ENCODE measurements at places on chromosomes 6 and 20. TPM values are rescaled to one million over a fixed set of nuclear protein-coding genes. Genes with fewer than 3 reads are reported as not detected.
A peak's percentile ranks its signal among the peaks of the same experiment; 100 is the strongest.

DNA sequence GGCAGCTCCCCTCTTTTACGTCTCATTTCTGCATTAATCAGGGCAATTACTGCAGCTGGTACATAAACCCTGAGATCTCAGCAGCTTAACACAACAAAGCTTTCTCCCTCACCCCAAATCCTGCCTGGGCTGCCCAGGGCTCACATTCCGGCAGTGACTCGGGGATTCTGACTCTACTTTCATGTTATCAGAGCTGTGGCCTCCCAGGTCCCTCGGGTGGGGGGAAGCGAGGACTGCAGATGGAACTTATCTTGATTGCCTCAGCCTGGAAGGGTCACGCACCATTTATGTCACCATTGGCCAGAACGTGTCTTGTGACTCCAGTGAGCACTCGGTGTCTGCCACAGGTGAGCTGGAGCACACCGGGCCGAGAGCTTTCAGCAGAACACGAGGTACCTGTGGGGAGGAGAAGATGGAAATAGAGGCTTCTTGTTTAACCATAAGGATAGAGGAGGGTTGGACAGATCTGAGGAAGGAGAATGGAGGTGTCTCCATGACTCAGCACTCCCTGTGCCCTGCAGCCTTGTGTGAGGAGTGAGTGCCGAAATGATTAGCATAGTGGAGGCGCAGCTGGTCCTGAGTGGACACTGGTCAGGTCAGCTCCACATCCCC lies 88.5 kb upstream of the EXOC2 start:
- H3K36me3 ChIP-seq: no peaks in the 10 kb centered on the region
- H3K4me3 ChIP-seq: no peak overlapping the region
- no peaks in the 10 kb centered on the region for H3K4me1 ChIP-seq
- H3K27ac ChIP-seq: no peak overlapping the region
- no peaks in the 10 kb centered on the region for H3K27me3 ChIP-seq

- H3K27ac ChIP-seq: peak overlapping the region; percentile 98
- H3K4me3 ChIP-seq: peak overlapping the region; percentile 93
- H3K4me1 ChIP-seq: peaks cover 48% of the 10 kb centered on the region
- H3K36me3 ChIP-seq: peaks cover 5% of the 10 kb centered on the region
Observed at GRCh38 chr6:41074692-41075436, 2.1 kb downstream of the NFYA start.

- no peaks in the 10 kb centered on the region for H3K36me3 ChIP-seq
- no peak overlapping the region for H3K27ac ChIP-seq
- H3K4me3 ChIP-seq: no peak overlapping the region
- DNase-seq: no peak
- H3K27me3 ChIP-seq: no peaks in the 10 kb centered on the region
Observed at GRCh38 chr6:20771409-20771808, 237.2 kb downstream of the CDKAL1 start.

DNA sequence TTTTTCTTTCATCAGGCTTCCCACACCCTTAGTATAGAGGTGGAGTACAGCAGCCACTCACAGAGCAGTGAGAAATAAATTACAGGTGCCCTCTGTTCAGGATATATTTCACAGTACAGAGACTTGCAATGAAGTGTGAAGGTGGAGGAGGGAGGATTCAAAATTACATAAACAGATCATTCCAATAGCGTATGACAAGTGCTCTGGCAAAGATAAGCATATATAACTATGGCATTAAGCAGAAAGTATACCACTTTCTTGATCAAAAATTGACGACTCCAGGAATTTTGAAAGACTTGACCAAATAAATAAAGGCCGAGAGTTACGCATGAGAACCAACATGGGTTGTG lies 108.7 kb downstream of the GPX5 start:
- H3K36me3 ChIP-seq: no peaks in the 10 kb centered on the region
- H3K27ac ChIP-seq: no peak overlapping the region
- no peak for DNase-seq
- H3K4me3 ChIP-seq: no peak overlapping the region
- H3K27me3 ChIP-seq: peaks cover 19% of the 10 kb centered on the region
- no peaks in the 10 kb centered on the region for H3K4me1 ChIP-seq

- H3K27ac ChIP-seq: no peak overlapping the region
- peaks cover 14% of the 10 kb centered on the region for H3K4me1 ChIP-seq
- H3K27me3 ChIP-seq: no peaks in the 10 kb centered on the region
- DNase-seq: no peak
Observed at GRCh38 chr6:140571145-140571544, 1196.7 kb upstream of the CITED2 start.

GRCh38 chr20:44137266-44137801 lies 49.7 kb downstream of the JPH2 start:
- no peaks in the 10 kb centered on the region for H3K27me3 ChIP-seq
- H3K4me3 ChIP-seq: peak overlapping the region; percentile 10
- DNase-seq: peak; percentile 79
- H3K36me3 ChIP-seq: no peaks in the 10 kb centered on the region
- H3K27ac ChIP-seq: peak overlapping the region; percentile 89

- no peak overlapping the region for H3K27ac ChIP-seq
- H3K27me3 ChIP-seq: no peaks in the 10 kb centered on the region
- no peaks in the 10 kb centered on the region for H3K4me1 ChIP-seq
- no peak overlapping the region for H3K4me3 ChIP-seq
- DNase-seq: no peak
Observed at GRCh38 chr20:4375881-4376280, 345.8 kb upstream of the PRND start.

DNA sequence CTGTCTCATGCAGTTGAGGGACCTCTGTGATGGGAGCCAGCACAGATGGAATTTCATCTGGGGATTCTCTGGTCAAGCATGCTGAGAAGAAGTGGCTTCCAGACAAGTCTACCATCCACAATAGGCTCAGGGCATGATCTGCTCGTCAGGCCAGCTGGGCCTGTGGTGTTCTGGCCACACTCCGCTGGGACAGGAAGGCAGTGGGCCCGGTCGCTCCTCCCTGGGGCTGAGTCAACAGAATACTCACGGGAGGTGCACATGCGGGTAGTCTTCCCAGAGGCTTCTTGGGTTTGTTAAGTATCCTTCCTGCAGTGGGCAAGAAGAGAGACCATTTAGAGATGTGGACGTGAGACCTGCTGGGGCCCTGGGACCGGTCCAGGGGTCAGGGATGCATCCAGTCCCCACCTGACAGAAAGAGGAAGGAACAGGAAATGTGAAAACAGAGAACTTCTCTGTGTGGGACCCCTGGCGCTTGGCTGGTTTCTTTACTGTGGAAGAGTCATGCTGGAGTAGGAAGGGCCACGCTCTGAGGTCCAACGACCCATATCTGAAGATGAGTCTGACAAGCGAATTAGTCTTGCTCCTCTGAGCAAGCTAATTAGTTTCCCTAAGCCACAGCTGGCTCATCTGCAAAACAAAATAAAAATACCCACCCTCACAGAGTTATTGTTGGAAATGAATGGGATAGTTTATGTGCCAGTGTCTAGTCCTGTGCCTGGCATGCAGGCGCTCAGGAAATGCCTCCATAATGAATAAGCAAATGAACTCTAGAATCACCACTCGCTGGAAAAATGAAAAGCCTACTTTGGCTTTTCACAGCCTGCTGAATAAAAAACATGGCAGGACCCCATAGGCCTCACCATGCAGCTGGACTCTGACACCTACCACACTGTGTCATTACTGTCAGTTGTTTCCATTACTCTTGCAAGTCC lies 67.3 kb downstream of the TRAM2 start:
- H3K4me1 ChIP-seq: peaks cover 28% of the 10 kb centered on the region
- H3K36me3 ChIP-seq: no peaks in the 10 kb centered on the region
- H3K27me3 ChIP-seq: no peaks in the 10 kb centered on the region
- H3K4me3 ChIP-seq: no peak overlapping the region

DNA sequence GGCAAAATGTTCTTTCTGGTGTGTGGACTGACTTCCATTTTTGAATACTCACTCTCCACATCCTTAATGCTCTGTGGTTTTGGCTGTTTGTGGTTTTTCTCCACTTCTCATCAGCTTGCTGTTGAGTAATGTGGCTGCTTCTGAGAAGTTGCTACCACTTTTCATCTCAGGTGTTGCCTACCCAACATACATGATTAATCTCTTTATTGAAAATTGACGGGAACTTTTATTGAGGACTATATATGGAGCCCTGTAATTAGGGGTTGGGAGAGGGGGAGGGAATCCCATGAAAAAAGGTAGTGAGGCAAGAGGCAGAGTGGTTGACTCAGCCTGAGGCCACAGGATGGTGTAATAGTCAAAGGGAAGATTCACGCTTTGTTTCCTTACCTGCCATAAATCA lies 17.6 kb downstream of the IL22RA2 start:
- no peak overlapping the region for H3K27ac ChIP-seq
- no peak for DNase-seq
- no peaks in the 10 kb centered on the region for H3K36me3 ChIP-seq
- no peaks in the 10 kb centered on the region for H3K4me1 ChIP-seq

DNA sequence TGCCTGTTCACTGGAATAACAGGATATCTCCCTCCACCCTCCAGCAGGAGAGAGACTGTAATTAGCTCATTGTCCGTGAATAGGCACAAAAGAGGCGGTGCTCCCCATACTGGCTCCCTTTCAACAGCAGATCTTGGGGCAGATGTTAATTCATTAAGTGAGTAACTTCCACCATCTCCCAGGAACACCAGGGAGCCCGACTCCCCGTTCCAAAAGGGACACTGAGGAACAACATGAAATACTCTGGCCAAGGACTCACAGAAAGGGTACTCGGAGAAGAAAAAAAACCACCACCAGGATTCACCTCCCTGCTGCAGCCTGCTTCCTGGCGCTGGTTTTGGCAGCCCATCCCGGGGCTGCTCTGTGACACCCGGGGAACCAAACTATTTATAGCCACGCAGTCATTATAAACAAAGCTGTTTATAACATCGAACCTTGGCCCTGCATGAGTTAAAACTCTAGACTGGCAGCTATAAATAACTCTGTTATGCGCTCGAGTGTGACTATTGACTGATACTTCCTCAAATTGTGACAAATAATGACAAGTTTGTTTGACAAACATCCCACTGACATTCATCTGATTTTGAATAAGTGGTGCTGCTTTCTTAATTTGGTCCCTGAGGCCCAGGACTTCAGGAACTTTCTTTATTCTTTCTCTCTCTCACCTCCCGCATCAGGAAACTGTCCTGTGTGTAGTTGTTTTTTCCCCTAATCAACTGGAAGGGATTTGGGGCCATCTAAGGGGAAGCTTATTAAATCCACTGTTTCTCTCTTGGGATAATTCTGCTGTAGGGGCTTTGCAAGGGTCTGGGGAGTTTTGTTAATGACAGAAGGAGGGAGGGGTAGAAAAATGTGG lies 521.6 kb downstream of the CD83 start:
- H3K27me3 ChIP-seq: no peaks in the 10 kb centered on the region
- H3K4me1 ChIP-seq: peaks cover 46% of the 10 kb centered on the region
- DNase-seq: peak; percentile 50
- peak overlapping the region; percentile 54 for H3K4me3 ChIP-seq

DNA sequence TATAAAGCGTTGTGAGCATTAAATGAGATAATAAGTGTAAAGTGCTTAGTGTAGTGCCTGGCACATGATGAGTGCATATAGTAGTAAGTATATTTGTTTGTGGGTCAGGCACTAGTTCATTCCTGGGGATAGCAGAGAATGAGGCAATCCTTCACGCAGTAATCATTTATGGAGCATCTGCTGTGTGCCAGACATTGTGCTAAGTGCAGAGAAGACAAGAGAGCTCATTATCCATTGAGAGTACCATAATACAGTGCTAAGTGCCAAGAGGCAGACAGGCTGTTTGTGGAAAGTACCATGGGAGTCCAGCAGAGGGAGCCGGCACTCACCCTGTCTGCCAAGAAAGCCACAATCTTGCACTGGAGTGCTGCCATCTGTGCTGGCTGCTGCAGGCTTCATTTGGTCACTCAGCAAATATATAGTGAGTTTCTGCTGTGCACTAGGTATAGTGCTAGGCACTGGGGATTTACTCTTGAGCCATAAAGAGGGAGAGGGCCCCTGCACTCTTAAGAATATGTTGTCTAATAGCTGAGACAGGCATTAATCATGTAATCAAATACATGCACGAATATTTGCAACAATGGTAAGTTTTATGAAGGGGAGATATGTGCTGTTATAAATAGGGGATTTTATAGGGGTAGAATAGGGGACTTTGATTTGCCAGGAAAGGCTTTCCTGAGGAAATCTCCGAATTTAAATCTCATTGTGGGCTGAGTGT lies 12.9 kb upstream of the MROH8 start:
- H3K4me1 ChIP-seq: peaks cover 47% of the 10 kb centered on the region
- H3K27ac ChIP-seq: peak overlapping the region; percentile 72
- no peaks in the 10 kb centered on the region for H3K36me3 ChIP-seq
- no peaks in the 10 kb centered on the region for H3K27me3 ChIP-seq
- H3K4me3 ChIP-seq: no peak overlapping the region

- H3K36me3 ChIP-seq: peaks cover 3% of the 10 kb centered on the region
- H3K27ac ChIP-seq: peak overlapping the region; percentile 71
- peak; percentile 56 for DNase-seq
- peak overlapping the region; percentile 28 for H3K4me3 ChIP-seq
- no peaks in the 10 kb centered on the region for H3K27me3 ChIP-seq
- H3K4me1 ChIP-seq: peaks cover 23% of the 10 kb centered on the region
Observed at GRCh38 chr20:34863421-34863965, 9.2 kb downstream of the GGT7 start.

GRCh38 chr6:42038163-42038562 lies 12.2 kb upstream of the TAF8 start:
- no peaks in the 10 kb centered on the region for H3K36me3 ChIP-seq
- H3K4me3 ChIP-seq: no peak overlapping the region
- no peak overlapping the region for H3K27ac ChIP-seq
- DNase-seq: no peak

DNA sequence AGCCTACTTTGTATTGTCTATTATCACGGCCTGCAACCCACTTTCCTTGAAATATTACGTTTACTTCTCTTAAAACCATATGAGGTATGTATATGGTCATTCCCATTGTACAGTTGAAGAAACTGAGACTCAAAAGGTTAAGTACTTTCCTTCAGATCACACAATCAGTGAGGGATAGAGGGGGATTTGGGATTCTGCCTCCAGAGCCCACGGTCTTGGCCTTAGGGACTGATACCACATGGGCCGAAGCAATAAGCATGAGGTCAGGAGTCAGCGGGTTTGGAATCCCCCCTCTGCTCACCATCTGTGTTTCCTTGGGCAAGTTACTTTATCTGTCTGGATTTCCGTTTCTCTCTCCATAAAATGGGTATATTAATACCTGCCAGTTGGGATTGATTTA lies 19.4 kb upstream of the EPB41L1 start:
- H3K4me1 ChIP-seq: no peaks in the 10 kb centered on the region
- H3K27me3 ChIP-seq: no peaks in the 10 kb centered on the region
- H3K4me3 ChIP-seq: no peak overlapping the region
- no peak overlapping the region for H3K27ac ChIP-seq
- no peak for DNase-seq
- no peaks in the 10 kb centered on the region for H3K36me3 ChIP-seq

- peak overlapping the region; percentile 92 for H3K27ac ChIP-seq
- peaks cover 34% of the 10 kb centered on the region for H3K4me1 ChIP-seq
- H3K36me3 ChIP-seq: no peaks in the 10 kb centered on the region
- DNase-seq: peak; percentile 53
Observed at GRCh38 chr6:169725125-169726048, 1.1 kb upstream of the PHF10 start.

- H3K27me3 ChIP-seq: no peaks in the 10 kb centered on the region
- no peak overlapping the region for H3K4me3 ChIP-seq
- no peaks in the 10 kb centered on the region for H3K36me3 ChIP-seq
- H3K4me1 ChIP-seq: no peaks in the 10 kb centered on the region
Observed at GRCh38 chr6:130382872-130383490, 17.2 kb downstream of the TMEM200A start.

GRCh38 chr6:145814501-145815308 lies at the start of gene FBXO30:
Gene FBXO30 (minus strand): TSS chr6:145814795. CDS start chr6:145806405, 8,390 bp downstream.
- no peaks in the 10 kb centered on the region for H3K36me3 ChIP-seq
- H3K4me3 ChIP-seq: peak within 1 kb of the TSS; percentile 76
- peaks cover 54% of the 10 kb centered on the region for H3K4me1 ChIP-seq
- H3K27ac ChIP-seq: peak within 1 kb of the TSS; percentile 99
- DNase-seq: peak; percentile 88

The SFTA2 gene
- total RNA-seq: not detected

The CGA gene
- not detected for total RNA-seq

The TCF21 gene
- 0.26 TPM for total RNA-seq

The SLC13A3 gene
- 0.20 TPM for total RNA-seq

The POPDC3 gene
- total RNA-seq: 175 TPM

The EYS gene
- not detected for total RNA-seq

The SLC32A1 gene
- total RNA-seq: not detected

The TCP11 gene
- not detected for total RNA-seq

The WFDC12 gene
- not detected for total RNA-seq

Data from gastrocnemius medialis (tissue), 4 donors.